ENCODE measurements at places on chromosomes 6 and 20. TPM values are rescaled to one million over a fixed set of nuclear protein-coding genes. Genes with fewer than 3 reads are reported as not detected.

DNA sequence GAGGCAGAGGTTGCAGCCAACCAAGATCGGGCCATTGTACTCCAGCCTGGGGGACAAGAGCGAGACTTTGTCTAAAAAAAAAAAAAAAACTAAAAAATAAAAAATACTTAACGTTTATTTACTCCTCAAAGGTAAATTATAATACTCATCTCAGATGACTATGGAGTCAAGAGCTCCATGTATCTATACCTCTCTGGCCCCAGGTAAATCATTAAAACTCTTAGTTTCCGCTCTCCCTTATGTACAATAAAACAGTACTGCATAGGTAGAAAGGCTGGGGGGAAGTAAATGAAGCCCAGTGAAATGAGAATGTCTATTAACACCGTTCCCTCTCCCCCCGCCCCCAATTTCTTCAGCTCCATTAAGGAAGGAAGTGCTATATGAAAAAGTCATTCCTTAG lies 1.2 kb downstream of the SRSF12 start:
- peaks cover 19% of the 10 kb centered on the region for H3K4me1 ChIP-seq
- peak overlapping the region; percentile 80 for H3K4me3 ChIP-seq
- no peaks in the 10 kb centered on the region for H3K27me3 ChIP-seq
- no peak overlapping the region for H3K27ac ChIP-seq
- no peaks in the 10 kb centered on the region for H3K36me3 ChIP-seq
- no peak for DNase-seq

- no peaks in the 10 kb centered on the region for H3K36me3 ChIP-seq
- peaks cover 24% of the 10 kb centered on the region for H3K4me1 ChIP-seq
- no peak for DNase-seq
- no peak overlapping the region for H3K27ac ChIP-seq
- H3K27me3 ChIP-seq = no peaks in the 10 kb centered on the region
- no peak overlapping the region for H3K4me3 ChIP-seq
These were observed 104.8 kb downstream of the NCOA3 start for GRCh38 chr20:47606414-47606982.

The SLC17A2 gene
- total RNA-seq = not detected

DNA sequence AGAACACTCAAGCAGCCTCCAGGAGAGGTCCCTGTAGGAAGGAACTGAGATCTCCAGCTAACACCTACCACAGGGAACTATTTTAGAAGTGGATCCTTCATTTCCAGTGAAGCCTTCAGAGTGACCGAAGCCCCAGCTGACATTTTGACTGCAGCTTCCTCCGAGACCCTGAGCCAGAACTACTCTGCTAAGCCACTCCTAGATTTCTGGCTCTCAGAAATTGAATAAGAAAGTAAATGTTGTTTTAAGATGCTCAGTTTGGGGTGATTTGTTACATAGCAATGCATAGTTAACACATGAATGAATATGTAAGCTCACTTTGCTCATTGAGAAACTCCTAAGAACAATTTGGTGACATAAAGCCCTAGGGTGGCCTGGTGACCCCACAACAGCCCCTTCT lies 5.5 kb downstream of the TULP1 start:
- no peak overlapping the region for H3K4me3 ChIP-seq
- H3K36me3 ChIP-seq = no peaks in the 10 kb centered on the region
- H3K27ac ChIP-seq = no peak overlapping the region
- H3K4me1 ChIP-seq = peaks cover 6% of the 10 kb centered on the region
- DNase-seq = no peak
- H3K27me3 ChIP-seq = no peaks in the 10 kb centered on the region

GRCh38 chr6:161743509-161744178 lies 469.8 kb upstream of the AGPAT4 start:
- DNase-seq = no peak
- no peaks in the 10 kb centered on the region for H3K27me3 ChIP-seq
- H3K4me3 ChIP-seq = no peak overlapping the region
- H3K4me1 ChIP-seq = no peaks in the 10 kb centered on the region

DNA sequence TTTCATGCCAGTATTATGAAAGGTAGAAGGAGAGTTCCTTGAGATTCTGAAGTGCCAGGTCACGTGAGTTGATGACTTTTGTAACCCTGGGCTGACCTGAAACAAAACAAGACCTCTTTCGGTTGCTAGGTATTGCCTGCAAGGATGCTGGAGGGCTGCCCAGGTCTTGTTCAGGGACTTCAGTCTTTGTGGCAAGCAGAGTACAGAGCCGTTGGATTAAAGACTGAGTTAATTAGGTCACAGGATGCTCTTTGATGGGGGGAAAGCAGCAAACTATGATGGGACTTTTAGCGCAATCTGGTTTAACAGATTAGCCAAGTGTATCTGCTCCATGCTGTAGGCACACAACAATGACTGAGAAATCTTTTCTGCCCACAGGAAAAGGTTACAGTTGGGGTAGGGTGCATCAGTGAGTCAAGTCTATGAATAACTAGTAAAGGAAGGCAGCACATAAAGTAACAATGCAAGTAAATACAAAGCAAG lies 12.8 kb upstream of the ELOVL5 start:
- no peak for DNase-seq
- H3K27me3 ChIP-seq = no peaks in the 10 kb centered on the region
- H3K4me3 ChIP-seq = no peak overlapping the region
- no peak overlapping the region for H3K27ac ChIP-seq

The SLC22A7 gene
- not detected for total RNA-seq

DNA sequence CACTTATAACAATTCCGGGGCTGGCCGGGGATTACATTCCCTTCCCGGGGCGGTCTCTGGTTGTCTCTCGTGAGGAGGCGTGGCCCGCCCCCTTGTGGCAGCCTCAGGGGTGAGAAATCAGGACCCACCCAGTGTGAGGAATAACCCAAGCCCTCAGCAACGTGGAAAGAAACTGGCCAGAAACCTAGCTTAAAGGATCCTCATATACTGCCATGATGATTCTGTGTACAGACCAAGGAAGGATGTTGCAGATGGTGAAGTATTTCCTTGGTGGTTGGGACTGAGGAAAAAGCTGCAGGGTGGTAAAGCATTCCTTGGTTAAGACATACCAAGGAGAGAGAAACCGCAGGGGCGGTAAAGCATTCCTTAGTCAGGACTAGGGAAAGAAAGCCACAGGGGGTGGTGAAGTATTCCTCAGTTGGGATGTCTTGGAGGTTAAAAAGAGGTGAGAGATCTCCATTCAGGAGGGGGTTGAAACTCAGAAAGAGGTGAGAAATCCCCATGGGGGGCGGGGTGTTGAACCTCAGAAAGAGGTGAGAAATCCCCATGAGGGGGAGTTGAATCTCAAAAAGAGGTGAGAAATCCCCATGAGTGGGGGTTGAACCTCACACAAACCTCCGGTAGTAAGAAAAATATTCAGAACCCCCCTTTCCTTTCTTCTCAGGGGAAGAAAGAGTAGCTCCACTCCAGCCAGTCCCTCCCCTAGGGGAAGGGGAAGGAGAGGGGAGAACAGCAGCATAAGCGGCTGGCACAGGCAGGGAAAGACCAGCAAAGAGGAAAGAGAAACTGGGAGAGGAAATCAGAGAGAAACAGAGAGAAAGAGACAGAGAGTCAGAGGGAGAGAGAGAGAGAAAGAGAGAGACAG lies 238.1 kb downstream of the RNGTT start:
- H3K4me1 ChIP-seq = no peaks in the 10 kb centered on the region
- H3K4me3 ChIP-seq = no peak overlapping the region
- peak; percentile 12 for DNase-seq
- no peaks in the 10 kb centered on the region for H3K36me3 ChIP-seq
- H3K27me3 ChIP-seq = no peaks in the 10 kb centered on the region

GRCh38 chr20:5675103-5676091 lies 74.8 kb upstream of the SHLD1 start:
- H3K27ac ChIP-seq = no peak overlapping the region
- no peak for DNase-seq
- H3K27me3 ChIP-seq = no peaks in the 10 kb centered on the region
- H3K4me1 ChIP-seq = no peaks in the 10 kb centered on the region
- H3K36me3 ChIP-seq = no peaks in the 10 kb centered on the region
- H3K4me3 ChIP-seq = no peak overlapping the region

DNA sequence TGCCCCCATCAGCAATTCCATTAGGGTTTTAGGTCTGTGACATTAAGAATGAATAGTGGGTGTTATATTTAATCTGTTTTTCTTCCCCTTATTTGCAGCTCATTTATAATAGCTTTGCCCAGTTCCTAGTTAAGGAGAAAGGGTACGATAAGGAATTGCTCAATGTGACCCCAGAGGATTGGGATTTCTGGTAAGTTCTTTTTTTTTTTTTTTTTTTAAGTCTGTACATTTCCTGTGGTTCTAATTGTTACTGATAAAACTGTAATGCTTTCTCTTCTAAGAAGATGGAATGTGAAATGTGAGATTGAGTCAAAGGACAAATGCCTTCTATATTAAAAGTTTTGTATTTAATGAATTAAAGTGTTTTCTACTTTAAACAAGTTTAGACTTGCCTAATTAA lies 5.5 kb downstream of the NT5DC1 start:
- H3K36me3 ChIP-seq = peaks cover 40% of the 10 kb centered on the region
- H3K27me3 ChIP-seq = no peaks in the 10 kb centered on the region
- H3K4me1 ChIP-seq = peaks cover 44% of the 10 kb centered on the region
- no peak for DNase-seq

DNA sequence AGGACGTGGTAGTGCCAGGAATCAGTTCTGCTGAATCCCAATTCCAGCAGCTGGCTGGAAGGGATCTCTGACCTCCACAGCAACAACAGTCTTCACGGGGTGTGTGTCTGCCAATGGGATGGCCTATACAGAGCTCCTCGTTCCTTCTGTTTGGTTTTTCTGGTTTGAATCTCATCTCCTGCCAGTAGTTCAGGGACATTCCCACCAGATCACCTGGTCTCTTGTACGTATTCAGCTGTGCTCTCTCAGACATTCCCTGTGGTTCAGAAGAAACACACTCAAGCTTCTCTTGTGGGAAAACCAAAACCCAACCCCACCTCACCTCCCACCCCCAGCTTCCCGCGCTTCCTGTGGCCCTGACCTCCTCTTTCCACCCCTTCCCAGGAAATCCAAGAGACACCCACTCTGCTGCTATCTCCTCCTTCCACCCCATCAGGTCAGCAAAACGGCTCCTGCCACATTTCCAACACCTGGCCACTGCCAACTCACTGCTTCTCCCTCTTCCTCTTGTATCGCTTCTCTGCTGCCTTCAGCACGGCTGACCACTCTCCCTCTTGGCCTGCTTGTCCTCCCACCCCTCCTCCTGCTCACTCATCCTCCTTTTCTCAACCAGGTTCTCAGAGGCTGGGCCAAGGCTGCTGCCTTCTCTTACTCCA lies 63.3 kb upstream of the PTGIS start:
- peak overlapping the region; percentile 72 for H3K27ac ChIP-seq
- H3K4me3 ChIP-seq = no peak overlapping the region
- H3K27me3 ChIP-seq = no peaks in the 10 kb centered on the region
- peaks cover 32% of the 10 kb centered on the region for H3K4me1 ChIP-seq
- no peak for DNase-seq
